GM04504 (cell line): ENCODE measurements at places on chromosomes 16 and 17.

DNA sequence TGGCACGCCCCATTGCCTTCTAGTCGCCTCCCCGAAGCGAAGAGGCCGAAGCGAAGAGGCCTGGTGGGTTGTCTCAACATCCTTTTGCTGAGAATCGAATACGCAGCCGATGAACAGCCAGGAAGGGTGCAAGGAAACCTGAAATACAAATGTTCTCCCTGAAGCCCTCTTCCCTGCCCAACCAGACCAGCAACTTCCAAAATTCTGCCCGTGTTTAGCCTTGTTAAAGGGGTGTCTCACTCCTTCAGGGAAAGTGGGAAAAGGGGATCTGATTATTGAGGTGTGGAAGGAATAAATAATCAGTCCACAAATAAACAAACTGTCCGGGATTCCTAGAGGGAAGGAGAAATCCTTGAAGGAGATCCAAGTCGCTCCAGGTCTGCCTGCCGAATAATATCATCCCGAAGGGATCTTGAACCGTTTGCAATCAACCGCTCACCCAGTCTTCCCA is 1.4 kb upstream of the FOXC2 start:
- no peak for DNase-seq

GRCh38 chr16:21710938-21711337 is 47.2 kb downstream of the OTOA start:
- DNase-seq = no peak

DNA sequence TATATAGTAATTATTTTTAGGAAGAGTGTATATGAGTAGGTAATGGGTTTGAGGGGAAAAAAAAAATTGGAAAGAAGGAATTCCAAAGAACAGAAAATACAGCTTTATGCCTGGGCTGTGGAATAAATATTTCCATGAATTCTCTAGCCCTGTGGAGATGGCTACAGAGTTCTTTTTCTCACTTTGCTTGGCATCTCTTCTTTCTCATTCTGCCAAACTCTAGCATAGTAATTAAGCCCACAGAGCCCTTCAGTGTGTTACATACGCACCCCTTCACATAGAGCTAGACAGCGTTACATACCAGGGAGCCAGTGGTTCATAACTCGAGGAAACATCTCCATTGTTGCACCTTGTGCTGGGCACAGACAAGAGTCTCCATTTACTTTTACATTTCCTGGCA is 621.1 kb downstream of the CDH8 start:
- no peak for DNase-seq

- no peak for DNase-seq
Observed at GRCh38 chr16:85507342-85507741, 105.8 kb upstream of the GSE1 start.

- no peak for DNase-seq
Observed at GRCh38 chr17:69581061-69581961, 166.8 kb downstream of the MAP2K6 start.

DNA sequence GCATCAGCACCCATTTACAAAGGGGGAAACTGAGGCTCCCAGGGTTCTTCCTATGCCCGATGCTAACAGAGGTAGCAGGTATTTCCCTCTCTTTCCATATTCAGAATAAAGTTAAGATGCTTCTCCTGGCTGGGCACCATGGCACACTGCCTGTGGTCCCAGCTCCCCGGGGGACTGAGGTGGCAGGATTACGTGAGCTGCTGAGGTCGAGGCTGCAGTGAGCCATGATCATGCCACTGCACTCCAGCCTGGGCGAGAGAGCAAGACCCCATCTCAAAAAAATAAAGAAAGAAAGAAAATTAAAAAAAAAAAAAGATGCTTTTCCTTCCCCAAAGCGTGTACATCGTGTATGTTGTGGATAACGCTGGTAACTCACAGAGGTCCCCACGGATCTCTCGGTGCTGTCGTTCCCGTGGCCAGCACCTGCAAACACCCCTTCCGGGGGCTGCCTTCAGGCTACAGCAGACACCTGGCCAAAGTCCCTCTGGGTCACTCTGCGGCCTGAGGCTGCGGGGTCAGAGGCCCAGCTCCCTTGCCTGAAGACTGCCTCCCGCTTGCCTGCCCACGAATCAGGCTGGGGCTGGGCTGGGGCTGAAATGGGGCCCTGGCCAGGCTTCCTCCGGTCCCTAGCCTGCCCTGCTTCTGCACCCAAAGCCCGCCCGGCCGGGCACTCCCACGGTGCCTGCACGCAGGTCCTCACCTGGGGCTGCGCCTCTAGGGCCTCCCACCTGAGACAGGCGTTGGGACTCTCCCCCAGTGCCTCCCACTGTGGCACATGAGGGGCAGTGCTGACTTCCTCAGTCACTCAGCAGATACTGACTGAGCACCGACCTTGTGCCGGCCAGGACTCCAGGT is 63.1 kb downstream of the ZDHHC7 start:
- no peak for DNase-seq

DNA sequence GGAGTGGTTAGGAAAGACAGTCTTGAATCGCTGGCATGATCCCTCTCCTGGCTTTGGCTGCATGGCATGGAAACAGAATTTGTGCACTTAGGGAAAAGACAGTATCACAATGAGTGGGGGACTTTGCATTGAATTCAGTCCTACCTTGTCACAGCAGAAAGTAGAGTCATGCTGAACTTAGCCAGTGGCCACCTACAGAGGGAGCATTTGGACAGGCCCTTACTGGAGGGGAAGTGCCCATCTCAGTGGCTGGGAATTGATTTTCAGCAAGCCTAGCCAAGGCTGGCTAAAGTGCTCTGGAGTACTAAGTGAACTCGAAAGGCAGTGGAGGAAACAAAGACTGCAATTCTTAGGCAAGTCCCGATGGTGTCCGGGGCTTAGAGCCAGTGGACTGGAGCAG is 364.3 kb upstream of the TOM1L1 start:
- DNase-seq = no peak

- DNase-seq = no peak
Observed at GRCh38 chr17:82031885-82032627, 578 bp downstream of the RAC3 start.

DNA sequence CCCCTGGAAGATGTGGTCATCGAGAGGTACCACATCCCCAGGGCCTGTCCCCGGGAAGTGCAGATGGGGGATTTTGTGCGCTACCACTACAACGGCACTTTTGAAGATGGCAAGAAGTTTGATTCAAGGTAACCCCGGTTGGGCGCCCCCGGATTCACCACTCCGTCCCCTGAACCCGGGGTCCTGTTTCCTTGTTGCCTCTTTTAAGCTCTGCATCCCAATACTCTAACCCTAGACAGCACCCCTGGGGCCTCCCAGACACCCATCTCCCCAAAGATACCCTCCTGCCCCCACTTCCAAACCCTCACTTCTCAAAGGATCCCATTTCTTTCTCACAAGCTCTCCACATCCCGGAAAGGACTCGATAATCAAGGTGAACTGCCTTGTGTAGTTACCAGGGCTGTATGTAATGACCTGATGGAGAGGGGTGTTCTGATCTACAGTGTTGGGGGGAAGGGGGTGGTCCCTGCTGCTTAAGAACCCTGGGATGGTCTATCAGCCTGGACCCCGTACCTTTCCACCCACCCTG is 412 bp downstream of the FKBP10 start:
- DNase-seq = no peak

DNA sequence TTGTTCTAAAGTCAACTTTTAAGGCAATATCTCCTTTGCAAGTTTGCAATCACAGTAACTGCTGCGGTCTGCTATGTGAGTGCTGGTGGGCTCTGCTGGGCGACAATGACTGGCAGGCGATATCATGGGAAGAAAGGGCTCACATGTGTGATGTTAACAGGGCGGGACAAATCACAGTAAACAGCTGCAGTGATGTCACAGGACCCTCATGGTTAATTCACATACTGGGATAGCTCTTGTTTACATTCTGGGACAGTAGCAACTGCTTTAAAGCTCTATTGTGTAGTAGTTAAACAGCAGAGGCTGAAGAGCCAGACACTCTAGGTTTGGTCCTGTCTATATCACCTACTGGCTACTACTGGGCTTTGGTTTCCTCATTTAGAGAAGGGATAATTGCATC is 257.2 kb upstream of the ASIC2 start:
- DNase-seq = no peak

DNA sequence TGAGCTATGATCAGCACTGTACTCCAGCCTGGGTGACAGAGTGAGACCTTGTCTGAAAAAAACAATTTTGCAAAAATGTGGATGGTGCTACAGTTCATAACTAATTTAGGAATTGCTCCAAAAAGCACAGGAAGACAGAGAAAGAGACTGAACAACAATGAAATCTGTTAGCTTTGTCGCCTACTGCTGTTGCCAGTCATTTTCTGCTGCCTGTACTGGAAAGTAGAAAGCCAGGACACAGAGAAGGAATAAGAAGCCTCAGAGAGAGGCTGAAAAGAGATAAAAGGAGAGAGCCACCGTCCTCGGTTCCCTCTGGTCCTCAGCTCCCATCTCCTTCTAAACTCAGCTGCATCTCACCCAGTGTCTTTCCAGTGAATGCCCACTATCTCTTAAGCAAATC is 8.6 kb upstream of the TMC7 start:
- no peak for DNase-seq

DNA sequence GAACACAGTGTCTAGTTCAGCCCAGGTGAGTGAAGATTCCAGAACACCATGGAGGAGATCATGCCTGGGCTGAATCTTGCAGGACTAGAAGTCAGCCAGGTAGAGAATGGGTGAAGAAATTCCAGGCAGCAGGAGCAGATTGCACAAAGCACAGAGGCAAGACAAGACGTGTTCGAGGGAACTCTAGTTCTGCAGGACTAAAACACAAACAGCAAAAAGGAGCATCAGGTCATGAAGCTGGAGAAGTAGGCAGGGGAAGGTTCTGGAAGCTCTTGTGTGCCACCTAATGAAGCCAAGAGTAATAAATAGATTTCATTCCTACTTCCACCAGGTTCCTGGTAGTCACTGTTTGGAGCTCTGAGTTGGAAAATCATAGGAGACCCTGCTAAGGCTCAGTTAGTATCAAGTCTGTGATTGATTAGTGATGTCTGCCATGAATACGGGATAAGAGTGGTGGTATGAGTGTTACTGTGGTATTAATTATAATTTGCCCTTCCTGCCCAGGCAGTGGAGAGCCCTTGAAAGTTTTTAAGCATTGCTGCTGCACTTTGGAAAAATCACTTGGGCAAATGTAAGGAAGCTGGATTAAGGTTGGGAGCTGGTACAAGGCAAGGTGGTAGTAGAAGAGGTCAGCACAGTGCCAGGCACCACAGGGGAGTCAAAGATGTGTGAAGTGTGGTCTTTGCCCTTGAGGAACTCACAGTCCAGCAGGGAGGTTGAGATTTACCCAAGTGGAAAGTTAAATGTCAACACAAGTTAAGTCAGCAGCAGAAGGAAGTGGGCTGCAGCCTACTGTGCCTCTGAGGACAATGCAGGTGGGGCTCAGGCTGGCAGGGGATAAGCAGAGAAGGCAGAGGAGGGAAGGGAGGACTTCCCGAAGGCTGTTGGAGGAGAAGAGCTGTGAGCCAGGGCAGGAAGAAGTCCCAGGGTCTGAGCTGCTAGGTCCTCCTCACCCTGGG is 13.5 kb upstream of the FOXN1 start:
- DNase-seq = no peak

DNA sequence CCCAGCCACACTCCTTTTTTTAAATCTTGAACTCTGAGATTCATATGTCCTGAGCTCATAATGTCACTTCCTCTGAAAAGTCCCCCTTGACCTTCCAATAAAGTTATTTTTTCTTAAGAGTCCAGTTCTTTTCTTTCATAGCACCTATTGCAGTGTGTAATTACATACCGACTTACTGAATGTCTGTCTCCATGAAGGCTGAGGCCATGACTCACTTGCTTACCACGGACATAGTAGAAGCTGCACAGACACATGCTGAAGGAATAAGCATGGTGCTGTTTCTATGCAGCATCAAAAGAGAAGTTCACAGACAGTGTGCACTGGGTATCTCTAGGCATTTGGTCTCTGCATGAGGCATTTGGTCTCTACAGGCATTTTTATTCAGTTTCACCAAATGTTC is 77.2 kb downstream of the C17orf67 start:
- DNase-seq = peak; percentile 87

GRCh38 chr17:55159251-55159650 is 105.5 kb upstream of the HLF start:
- no peak for DNase-seq

DNA sequence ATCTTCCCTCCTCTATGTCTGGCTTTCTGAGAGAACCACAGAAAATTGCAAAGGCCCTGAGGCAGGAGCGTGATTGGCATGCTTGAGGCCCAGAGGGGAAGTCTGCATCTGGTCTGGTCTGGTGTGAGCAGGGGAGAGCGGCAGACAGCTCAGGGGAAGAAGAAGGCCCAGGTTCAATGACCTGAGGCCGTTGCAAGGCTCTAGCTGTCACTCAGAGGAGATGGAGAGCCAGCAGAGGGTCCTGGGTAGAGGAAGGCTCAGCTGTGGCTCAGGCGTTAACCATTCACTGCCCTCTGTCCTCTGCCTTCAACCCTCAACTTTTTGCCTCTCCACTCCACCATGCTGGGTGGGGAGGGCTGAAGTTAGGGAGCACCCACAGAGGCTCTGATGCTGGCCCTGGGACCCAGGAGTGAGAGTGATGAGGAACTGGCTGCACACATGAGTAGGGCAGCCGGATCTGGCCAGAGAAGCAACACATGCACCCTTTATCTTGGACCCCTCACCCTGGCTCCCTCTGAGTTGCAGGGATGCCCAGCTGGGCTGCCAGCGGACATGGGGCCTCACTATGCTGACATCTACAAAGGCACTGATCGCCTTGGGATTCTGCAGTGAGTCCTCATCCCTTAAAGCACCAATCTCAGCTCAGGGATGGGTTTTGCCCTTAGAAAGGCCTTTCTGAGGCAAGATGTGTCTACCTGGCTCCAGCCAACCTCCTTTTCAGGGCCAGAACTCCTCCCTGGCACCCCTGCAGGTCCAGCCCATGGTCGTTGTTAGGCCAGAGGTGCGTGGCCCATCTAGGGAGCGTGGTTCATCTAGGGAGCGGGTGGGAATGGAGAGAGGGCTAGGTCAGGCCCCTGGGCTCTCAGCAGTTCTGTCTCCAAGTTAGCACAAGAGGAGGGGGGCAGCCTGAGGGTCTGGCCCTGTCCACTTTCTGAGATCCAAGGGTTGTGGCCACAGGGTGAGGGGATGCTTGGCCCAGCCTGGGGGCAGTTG is 7.7 kb upstream of the KRTAP17-1 start:
- no peak for DNase-seq

DNA sequence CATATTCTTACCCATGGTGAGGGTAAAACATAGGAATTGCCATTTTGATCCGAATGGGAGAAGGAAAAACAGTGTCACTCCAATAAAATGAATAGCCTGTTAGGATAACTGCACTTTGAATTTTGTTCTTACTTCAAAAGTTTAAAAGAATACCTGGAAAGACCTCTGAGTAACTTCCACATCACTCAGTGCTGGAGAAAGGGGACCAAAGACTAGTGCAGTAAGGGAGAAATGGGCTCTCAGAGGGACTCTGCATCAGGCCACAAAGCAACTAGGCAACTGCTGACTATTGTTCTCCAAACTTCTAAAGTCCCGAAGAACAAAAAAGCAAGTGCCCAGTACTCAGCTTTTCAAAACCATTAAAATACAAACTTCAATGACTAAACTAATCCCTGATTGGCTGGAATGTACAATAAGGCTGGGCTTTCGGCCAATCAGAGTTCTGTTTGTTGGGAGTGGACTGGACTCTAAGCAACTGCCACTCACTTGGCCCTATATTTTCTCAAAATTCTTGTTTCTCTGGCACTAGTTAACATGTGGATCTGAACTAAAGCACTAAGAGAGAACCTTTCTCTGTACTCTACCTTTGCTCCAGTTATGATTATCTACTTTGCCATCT is 6.2 kb downstream of the DNAJC7 start:
- DNase-seq = no peak

GRCh38 chr16:74700116-74700437 is 585 bp downstream of the MLKL start:
- no peak for DNase-seq
